Activated CD4-positive, alpha-beta T cell treated with anti-CD3 and anti-CD28 coated beads for 1 hour (primary cell): ENCODE measurements at places on chromosomes 4 and X.

- DNase-seq = no peak
These were observed 40.4 kb downstream of the MAGEB17 start for GRCh38 chrX:16207634-16208033.

GRCh38 chr4:101140228-101140627, 207.1 kb downstream of the PPP3CA start:
- no peak for DNase-seq

DNA sequence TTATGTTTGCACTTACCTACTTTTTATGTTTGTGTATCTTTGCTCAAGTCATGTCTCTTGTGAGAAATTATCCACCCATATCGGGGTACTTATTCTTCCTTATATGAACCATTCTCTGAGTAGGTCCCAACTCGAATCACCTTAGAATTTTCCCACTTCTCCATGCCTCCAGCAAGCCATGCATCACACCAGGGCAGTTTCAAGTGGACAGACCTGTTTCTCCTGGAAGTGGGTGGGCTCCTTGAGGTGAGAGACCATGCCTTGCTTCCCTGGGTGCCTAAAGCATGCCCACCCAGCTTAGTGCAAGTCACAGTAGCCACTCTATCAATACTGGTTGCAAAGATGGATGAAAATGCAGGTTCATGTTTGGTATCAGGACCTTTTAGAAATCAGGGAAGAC, 187.2 kb downstream of the KIT start:
- DNase-seq = no peak

DNA sequence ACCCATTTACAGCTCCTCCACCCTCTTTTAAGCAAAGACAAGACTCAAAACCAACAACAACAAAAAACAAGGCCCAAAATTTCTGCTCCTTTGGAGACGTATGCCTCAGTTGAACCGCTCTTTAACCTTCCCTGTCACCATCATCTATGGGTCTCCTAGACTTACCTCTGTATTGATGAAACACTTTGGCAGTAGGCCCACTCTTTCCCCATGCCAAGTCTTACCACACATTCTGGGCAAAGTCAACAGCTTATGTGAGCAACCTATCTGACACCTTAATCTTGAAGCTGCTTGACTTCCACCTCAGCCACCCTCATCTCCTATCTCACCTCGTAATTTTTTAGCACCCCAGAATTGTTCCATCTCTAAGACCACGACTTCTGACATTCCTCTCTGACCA, 99.7 kb upstream of the CXorf66 start:
- DNase-seq = no peak

- DNase-seq = no peak
These were observed 73.8 kb downstream of the KIT start for GRCh38 chr4:54731552-54731951.

DNA sequence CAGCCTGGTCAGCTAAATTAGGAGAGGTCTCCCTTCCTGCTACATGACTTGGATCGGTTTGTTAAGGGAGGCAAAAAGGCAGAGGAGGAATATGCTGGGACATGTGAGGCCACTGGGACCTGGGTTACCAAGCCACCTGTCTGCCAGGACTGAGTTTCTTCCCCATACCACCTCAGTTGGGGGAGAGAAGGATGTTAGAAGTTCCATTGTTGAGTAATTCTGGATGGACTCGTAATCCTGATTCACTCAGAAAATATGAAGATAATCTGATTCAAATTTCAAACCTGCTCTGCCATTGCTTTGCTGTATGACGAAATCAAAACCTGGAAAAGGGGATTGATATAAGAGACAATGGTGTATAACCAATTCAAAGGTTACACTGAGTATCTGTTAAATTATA, 97.4 kb upstream of the S100G start:
- DNase-seq = no peak
